Activated naive CD4-positive, alpha-beta T cell (primary cell): ENCODE measurements at places on chromosomes 1 and 21.

DNA sequence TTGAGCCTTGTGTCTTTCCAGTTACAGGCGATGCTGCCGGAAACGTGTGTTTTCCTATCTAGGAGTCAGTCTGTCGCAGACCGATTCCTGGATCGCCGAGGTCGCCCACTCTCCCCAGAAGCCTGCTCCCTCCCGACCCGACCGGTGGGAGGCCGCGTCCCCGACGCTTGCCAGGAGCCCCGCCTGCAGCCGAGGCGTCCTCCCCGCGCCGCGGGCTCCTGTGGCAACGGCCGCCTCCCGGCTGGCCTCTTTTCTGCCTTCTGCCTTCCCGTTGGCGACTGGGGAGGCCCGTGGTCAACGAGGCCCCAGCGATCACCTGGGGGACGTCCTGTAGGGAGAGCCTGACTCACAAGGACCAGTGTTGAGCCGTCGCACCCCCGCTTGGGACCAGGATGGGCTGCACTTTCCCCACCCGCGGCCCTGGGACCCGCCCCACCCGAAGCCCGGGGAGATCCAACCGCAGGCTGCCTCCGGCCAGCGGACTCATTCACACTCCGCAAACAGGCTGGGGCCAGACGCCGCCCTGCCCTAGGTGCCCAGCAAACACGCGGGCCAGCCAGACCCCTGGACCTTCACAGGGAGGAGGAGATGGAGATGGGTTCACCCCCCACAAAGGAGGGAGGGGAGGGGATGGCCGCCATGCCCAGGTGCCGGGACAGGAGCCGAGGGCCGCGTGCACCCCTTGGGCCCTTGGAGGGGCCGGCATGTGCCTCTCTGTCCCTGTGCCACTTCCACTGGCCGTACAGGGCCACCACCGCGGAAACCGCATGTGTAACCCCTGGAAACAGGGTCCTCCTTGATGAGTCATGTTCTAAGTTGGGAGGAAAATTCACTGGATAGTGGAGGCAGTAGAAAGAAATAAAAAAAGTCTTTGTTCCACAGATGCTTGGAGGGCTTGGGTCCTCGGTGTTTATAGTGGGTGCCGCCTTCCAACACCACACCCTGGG lies 7.2 kb upstream of the COL6A1 start:
- peak; percentile 39 for DNase-seq

GRCh38 chr1:206087091-206087490 lies 30.1 kb downstream of the AVPR1B start:
- no peak for DNase-seq

DNA sequence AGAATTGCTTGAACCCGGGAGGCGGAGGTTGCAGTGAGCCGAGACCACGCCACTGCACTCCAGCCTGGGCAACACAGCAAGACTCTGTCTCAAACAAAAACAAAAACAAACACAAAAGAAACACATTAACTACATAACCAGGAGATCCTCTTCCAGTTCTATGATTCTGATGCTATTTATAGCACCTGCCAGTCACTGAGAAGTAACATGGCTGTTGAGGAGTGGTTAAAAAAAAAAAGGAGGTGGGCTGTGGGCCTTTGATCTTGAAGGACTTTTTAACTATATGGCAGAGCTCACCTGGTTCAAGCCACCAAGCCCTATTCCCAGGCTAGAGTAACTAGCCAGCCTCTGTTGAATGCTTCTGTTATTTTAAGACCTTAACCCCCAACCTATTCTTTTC lies 148.8 kb downstream of the ZBTB18 start:
- no peak for DNase-seq

GRCh38 chr1:213003256-213003655 lies 12.4 kb downstream of the ANGEL2 start:
- DNase-seq: no peak

- no peak for DNase-seq
Measured at GRCh38 chr1:231181271-231181670, 19.4 kb downstream of the TRIM67 start.

DNA sequence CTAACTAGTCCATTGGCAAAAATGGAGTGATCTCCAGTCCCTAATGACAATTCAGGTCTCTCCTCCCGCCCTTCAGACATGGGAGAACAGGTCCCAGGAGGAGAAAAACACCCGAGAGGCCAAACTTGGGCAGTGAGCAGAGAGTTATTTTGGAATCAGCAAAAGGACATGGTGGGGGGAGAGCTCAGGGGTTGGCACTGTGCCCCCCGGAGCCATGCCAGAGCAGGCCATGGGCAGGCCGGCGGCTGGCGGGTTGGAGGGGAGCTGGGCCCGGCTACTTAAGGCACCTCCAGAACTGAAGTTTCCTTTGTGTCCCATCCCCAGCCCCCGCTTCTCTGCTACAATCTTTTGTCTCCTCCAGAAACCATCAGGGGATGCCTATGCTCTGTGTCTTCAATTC lies 7.1 kb downstream of the LGR6 start:
- no peak for DNase-seq

- DNase-seq: no peak
Measured at GRCh38 chr1:210200124-210200736, 32.4 kb upstream of the SERTAD4 start.
